ENCODE measurements at places on chromosomes 2 and 18. TPM values are rescaled to one million over a fixed set of nuclear protein-coding genes. Genes with fewer than 3 reads are reported as not detected.

The KCNG3 gene
- total RNA-seq: not detected

The CCDC93 gene
- total RNA-seq: 10.8 TPM

The CSRNP3 gene
- total RNA-seq: 1.4 TPM

- DNase-seq: no peak
These were observed 840.6 kb upstream of the SALL3 start for GRCh38 chr18:78138983-78139496.

GRCh38 chr2:618422-618990 lies 58.7 kb downstream of the TMEM18 start:
- DNase-seq: no peak

GRCh38 chr2:55948176-55948923 lies 24.8 kb upstream of the EFEMP1 start:
- peak; percentile 8 for DNase-seq

The PAX3 gene
- total RNA-seq: 1.6 TPM

DNA sequence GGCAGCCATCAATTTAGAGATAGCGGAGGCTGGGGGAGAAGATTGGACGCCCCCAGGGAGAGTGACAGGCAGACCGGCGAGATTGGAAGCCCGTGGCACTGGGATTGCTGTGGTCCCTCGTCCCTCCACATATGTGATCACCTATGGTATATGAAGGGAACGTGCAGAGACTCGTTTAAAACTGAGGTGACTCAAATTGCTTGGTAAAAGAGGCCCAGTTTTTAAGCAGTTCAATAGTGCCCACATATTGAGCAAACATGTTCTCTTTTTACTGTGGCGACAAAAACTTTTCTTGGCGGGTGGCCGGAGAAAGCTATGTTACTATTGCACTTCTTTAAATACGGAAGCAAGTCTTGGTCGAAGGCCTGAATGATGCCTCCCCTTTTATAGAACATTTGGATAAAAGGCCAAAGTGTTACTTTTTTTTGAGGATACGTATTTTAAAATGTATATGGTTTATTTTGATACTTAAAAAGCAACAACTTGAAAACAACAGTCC lies 9.1 kb downstream of the B3GNT2 start:
- DNase-seq: no peak
